ENCODE measurements at places on chromosomes 6 and 20.

DNA sequence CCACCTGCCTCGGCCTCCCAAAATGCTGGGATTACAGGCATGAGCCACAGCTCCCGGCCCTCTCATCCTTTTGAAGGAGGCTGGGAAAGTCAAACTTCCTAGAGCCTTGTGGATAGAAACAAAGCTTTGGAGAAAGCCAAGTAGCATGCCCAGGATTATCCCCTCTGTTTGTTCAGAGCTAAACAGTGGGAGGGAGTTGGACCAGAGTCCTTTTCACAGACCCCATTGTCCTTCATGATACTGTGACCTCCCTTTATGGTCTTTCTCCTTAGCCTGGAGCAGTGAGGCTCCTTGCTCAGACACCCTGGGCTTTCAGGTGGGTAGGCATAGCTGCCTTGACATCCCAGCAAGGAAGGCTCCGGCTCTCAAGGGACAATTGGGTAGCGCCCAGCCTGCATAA, 25.4 kb downstream of the ARFGEF3 start:
- DNase-seq, result no peak

- no peak for DNase-seq
Observed at GRCh38 chr20:44182135-44182765, 4.7 kb downstream of the JPH2 start.

- no peak for DNase-seq
Observed at GRCh38 chr6:9862603-9863167, 552.2 kb downstream of the TFAP2A start.

DNA sequence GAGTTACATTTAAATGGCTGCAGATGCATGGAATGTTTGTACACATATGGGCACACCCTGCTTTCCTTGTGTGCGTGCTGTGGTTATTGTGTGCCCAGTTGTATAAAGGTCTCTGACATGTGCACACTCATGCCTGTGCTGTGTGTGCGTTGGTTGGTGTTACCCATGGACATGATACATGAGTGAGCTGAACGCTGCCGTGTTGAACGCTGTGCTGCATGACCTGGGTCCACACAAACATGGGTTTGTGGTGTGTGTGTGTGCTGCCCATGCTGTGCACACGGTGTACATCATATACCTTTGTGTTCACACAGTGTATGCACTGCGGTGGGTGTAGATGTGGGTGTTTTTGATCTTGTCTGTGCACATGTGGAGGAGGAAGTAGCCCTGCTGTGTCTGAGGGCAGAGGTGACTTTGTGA, 54.4 kb downstream of the TOX2 start:
- no peak for DNase-seq

DNA sequence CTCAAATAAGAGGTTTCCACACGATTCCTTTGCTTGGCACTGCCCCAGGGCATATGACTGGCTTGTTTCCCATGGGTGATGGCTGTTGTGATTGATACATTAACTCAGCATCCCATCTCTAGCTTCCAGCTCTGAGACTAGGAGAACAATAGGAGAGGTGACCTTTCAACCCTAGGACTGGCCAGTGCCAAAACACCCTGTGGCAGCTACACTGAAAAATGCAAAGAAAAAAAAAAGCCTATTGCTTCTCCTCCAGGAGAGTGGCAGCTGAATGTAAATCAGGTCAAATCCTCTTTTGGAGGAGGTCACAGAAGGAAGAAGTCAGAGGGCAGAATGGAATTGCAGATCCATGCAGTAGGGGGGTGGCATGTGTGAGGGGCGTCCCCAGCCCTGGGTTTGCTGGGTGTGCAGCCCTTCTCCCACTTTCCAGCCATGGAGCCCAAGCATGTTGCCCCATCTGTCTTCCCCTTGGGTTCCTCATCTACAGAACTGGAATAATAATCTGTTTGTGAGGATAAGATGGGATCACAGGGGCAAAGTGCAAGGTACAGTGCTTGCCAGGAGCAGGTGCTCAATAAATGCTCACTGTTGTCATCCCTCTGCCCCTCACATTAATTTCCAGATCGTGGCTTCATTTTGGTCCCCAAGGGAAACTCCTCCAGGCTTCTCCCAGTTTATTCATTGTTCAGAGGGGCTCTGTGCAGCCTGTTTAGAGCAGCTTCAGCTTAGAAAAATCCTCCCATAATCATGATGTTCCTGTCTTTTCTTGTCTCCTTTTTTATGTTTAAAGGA, 245.0 kb upstream of the RIN2 start:
- no peak for DNase-seq

- DNase-seq, result no peak
Observed at GRCh38 chr6:158321960-158322359, 9.7 kb downstream of the TULP4 start.

- peak; percentile 73 for DNase-seq
Observed at GRCh38 chr6:5260111-5260620, 584 bp downstream of the LYRM4 start.

GRCh38 chr20:53828088-53828681, 234.5 kb upstream of the ZNF217 start:
- no peak for DNase-seq

DNA sequence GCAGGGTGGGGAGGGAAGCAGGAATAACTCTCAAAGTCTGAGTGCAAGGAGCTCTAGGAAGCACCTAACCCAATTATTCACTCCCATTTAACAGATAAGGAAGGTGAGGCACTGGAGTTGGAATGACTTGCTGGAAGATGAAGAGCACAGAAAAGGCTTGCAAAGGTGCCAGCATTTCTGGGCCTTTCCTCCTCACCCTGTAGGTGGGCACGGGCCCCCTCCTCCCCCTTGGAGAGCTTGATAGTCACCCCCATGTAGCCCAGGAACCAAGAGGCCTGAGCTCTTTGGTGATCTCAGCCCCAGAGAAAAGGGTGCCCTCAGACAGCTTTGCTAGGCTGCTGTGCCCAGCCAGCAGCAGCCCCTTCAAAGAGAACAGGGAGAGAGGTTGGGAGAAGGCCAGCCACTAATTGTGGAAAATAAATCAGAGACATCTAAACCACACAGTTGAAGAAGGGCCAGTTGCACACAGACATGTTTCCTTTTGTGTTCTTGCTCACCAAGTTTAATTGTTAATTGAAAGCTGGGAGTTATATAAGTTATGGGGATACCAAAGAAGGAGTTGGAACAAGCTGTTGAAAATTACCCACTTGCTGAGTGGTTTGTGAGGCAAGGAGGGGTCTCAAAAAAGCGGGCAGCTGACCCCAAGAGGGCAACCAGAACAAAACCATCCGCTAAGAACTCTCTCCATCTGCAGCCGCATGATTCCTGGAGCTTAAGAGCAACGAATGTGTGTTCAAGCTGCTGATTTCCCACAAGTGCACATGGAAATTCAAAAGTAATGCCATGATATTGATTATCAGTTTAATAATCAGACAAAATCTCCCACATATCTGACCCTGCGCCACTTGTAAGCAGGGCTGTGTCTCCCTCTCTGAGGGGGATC, 77.0 kb downstream of the MRPL14 start:
- DNase-seq, result no peak

DNA sequence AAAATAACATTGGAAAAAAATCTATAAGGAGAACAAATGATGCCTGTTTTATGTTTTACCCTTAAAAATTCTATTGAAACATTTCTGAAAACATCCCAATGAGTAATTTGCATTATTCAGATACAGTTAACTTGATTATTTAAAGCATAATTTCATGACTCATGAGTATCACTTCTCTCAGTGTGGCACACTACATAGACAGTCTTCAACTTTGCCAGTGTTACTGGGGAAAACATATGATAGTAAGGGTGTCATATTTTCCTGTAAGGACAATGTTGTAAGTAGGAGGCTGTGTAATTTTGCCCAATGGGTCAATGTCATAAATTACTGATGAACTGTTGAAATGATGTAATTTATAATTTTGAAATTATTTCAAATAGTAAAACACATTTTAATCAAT, 125.5 kb downstream of the PHACTR1 start:
- no peak for DNase-seq

DNA sequence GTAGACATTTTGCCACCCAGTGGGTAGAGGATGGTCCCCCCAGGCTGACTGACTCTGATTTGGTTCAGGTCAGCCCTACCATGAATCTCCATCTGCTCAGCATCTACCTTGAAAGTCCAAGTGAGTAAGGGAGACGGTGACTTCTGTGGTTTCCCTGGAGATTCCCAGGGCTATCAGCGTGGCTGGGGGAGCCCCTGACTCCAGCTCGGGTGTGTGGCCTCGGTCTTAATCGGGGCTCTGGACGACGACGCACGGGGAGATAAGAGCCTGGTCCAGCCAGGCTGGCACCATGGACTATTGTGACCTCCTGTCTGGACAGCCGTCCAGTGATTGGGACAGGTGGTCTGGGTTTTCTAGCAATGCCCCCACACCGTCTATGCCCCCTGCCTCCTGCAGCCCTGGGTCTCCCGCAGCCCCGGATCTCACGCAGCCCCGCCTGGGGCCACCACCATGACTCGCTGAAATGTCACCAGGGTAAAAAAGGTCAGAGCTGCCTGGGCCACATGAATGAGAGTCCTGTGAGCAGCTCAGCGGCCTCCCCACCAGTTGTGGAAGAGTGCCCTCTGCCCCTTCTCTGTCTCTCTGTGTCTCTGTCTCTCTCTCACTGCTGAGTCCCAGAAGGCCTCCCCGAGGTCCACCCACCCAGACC, 47.1 kb upstream of the GATA5 start:
- DNase-seq, result no peak

- DNase-seq, result no peak
Observed at GRCh38 chr6:85344996-85345395, 104.9 kb upstream of the NT5E start.

- DNase-seq, result no peak
Observed at GRCh38 chr6:144471986-144472385, 186.9 kb downstream of the UTRN start.

DNA sequence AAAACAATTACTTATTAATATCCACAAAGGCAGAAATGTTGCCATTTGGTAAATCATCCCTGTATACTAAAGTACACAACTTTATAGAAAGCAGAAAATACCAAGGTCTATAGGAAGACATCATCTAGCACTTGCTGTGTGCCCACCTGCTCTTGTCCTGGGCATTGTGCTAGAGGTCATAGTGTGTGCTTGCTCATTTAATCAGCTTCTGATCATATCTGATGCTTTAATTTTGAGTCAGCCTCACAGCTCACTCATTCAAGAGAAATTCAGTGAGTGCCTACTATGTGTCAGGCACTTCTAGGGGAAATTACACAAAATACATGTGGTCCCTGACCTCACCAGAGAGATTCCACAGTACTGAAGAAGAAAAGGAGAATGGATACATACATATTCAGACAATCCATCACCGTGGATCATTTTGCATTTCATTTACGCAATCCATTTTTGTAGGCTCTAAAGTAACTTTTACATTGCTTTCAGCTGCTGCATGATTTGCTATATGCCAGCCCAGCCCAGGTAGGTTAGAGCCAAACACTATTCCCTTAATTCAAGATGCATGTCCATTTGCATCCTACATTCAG, 167.9 kb upstream of the MCHR2 start:
- DNase-seq, result no peak

- no peak for DNase-seq
Observed at GRCh38 chr6:78062993-78063392, 410.2 kb downstream of the MEI4 start.

DNA sequence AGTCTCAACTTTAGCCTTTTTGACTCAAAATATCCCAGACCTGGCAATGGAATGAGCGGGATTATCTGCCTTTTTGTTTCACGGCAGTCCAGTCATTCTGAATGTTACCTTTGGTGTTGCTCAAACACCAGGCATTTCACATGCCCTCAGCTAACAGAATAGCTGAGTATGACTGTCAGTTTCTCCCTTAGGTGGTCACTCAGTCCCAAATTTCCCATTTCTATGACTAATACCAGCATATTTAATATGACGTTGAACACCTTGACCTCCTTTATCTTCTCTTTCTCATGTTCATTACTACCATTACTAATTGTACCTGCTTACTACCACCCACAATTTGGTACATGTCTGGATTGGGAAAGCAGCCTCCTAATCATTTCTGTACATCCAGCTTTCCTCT, 65.2 kb downstream of the EDN1 start:
- DNase-seq, result no peak

GRCh38 chr20:50828363-50829136, 33.7 kb downstream of the BCAS4 start:
- no peak for DNase-seq

- no peak for DNase-seq
Observed at GRCh38 chr6:125952764-125953501, 3.6 kb upstream of the HINT3 start.

DNA sequence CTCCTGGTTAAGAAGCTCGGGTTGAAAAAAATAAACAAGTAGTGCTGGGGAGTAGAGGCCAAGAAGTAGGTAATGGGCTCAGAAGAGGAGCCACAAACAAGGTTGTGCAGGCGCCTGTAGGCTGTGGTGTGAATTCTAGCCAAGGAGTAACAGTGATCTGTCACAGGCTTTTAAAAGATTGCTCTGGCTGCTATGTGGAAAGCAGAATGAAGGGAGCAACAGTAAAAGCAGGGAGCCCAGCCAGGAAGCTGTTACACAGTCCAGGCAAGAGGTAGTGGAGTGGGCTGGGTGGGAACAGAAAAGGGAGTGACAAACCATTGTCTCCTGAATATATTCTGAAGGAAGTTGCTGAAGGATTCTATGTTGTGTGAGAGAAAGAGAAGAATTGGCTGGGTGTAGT, 2.0 kb downstream of the HFE start:
- DNase-seq, result no peak

GRCh38 chr6:110566346-110567125, 90.1 kb upstream of the SLC22A16 start:
- no peak for DNase-seq

- DNase-seq, result no peak
Observed at GRCh38 chr6:150541576-150541975, 58.1 kb upstream of the PLEKHG1 start.

GRCh38 chr6:5497896-5498578, 236.7 kb downstream of the FARS2 start:
- no peak for DNase-seq

GRCh38 chr20:63478346-63479302, 6.2 kb upstream of the KCNQ2 start:
- DNase-seq, result no peak

DNA sequence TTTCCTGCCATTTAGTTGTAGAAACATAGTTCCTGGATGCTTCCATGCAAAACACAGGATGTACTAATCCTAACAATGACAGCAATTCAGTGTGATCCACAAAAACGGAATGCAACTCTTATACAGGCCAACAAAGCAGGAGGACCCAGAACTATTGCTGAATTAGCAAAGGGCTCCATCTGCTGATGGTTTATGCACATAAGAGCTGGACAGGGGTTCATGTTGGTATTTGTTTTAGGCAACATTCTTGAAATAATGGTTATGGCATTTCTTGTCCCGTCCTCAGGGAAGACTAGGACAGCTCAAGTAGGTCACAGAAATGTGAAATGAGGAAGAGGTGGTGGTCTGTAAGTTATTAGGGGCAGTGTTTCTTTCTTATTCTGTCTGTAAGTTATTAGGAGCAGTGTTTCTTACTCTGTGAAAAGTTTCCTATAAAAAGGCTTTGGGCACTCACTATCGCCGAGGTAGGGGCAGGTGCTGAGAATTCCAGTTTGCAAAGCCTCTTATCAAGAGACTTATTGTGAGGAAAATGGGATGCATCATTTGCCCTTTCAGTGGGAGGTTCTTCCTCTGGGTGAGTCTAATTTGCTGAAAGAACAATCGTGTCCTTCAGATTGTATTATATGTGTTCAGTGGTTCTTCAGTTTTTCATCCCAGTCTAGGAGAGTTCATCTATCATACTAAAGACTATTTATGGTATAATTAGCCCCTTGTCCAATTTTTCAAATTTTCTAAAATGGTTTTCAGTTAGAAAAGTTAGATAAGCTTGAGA, 171.1 kb downstream of the MCHR2 start:
- no peak for DNase-seq
